ENCODE measurements at places on chromosomes 7 and 10. TPM values are rescaled to one million over a fixed set of nuclear protein-coding genes. Genes with fewer than 3 reads are reported as not detected.

Gene FBXW4
- total RNA-seq = 22.0 TPM

Gene AKR1C8
- total RNA-seq = not detected

Gene RBM17
- total RNA-seq = 33.9 TPM

Gene CCDC3
- total RNA-seq = under 0.01 TPM

Gene TAS2R16
- not detected for total RNA-seq

Gene FRAT1
- total RNA-seq = 5.8 TPM

Gene ANKRD2
- total RNA-seq = 0.44 TPM

Gene PON1
- not detected for total RNA-seq

Gene CDHR1
- under 0.01 TPM for total RNA-seq

Gene TSPAN12
- total RNA-seq = 148 TPM

Gene NCF1
- total RNA-seq = not detected

Gene SEMA3D
- total RNA-seq = 18.8 TPM

Gene NKX1-2
- total RNA-seq = not detected

Gene GPR15LG
- total RNA-seq = not detected

Gene JCAD
- total RNA-seq = 46.2 TPM

Gene UBTD1
- total RNA-seq = 41.6 TPM

Gene NRCAM
- 1.2 TPM for total RNA-seq

Gene ASAH2B
- total RNA-seq = 1.6 TPM

Gene NKX2-3
- total RNA-seq = not detected
